HS-27A (cell line): ENCODE measurements at places on chromosomes 3 and 15.

- no peak for DNase-seq
Observed at GRCh38 chr3:186283096-186283495, 78.9 kb downstream of the DGKG start.

DNA sequence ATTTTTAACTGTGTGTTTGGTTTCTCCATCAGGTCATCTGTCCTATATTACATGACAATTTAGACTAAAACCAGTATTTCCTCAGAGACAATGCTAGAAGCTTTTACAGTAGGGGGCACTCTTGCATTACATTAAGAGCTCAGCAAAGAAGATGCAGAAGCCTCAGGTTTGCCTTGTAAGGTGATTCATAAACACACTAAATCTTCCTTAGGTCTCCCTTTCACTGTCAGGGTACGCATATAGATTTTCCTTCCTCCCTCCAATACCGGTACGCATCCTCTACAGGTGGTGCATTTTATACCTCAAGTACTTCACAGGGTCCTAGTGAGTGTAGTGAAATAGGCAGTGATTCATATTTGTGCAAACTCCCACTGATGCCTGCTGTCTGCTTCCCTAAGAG, 46.5 kb downstream of the CD86 start:
- peak; percentile 11 for DNase-seq

- no peak for DNase-seq
Observed at GRCh38 chr15:52682200-52682599, 3.0 kb upstream of the ATOSA start.

GRCh38 chr15:39118510-39118909, 462.4 kb upstream of the THBS1 start:
- DNase-seq, result peak; percentile 74

- no peak for DNase-seq
Observed at GRCh38 chr15:96690733-96691132, 360.2 kb downstream of the NR2F2 start.

DNA sequence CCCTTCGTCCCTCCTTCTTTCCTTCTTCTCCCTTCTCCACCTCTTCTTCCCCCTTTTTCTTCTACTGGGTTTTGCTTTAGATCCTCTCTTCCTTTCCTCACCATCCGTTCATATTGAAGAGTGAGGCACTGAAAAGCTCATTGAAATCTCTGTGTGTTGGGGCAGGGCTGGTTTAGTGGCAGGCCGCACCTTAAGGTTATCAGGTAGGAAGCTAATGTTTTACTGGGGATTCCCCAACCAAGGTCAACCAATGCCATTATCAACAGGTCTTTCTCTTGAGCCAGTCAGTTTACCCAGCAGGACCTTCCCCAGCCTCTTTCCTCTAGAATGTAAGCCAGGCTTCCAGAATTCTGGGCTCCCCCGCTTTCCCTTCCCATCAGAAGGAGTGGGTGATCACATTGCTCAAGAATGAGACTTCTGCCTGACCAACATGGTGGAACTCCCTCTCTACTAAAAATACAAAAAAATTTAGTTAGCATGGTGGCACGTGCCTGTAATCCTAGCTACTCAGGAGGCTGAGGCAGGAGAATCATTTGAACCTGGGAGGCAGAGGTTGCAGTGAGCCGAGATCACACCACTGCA, 11.5 kb upstream of the VPS8 start:
- no peak for DNase-seq

DNA sequence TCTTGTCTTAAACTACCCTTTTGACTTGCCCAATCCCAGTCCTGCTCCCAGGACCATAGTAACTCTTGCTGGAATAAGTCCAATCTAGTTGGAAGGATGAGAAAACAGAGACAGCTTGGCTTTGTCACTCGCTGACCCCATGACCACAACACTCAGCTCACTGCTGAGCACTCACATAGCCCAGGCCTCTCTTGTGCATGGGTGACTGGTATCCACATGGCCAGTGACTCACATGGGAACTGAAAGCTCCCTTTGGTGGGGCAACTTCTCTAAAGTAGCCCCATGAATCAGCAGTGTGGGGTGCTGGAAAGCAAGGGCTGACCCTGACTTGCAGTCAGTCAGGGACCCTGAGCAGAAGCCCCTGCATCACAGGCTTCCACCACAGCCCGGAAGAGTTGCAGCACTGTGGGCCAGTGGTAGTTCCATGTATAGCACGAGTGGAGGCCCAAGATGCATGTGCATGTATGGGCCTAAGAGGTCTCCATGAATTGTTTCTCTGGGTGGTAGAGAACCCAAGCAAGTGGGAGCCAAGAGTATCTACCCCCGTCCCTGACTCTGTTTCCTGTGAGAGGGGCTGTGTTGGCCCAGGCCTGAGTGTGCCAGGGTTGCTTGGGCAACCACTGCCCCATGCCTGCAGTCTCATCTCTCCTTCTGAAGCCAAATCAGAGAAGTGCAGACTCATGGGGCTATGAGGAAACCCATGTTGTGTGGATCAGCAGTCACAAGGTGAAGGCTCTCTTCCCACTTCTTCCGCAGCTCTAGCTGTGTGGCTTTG, 62.1 kb upstream of the XCR1 start:
- DNase-seq, result peak; percentile 86

- no peak for DNase-seq
Observed at GRCh38 chr15:66752078-66752477, 50.0 kb downstream of the SMAD6 start.

GRCh38 chr15:37291920-37292319, 191.6 kb upstream of the MEIS2 start:
- no peak for DNase-seq

DNA sequence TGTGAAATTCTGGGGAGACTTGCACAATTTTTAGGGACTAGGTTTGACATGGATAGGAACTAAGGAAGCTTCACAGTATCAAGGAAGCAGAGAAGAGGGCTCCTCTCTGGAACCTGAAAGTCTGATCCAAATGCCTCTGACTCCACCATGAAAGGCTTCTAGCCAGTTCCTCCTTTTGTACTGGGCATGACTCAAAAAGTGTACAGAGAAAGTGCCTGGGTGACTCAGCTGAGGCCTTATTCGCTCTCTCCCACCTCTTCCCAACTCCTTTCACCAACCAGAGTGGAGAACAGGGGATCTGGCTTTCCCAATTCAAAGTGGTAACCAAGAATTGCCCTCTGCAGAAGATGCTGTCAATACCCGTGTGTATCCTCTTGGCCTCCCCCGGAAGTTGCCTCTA, 342.9 kb upstream of the PROK2 start:
- DNase-seq, result no peak

GRCh38 chr3:43922374-43922773, 231.6 kb downstream of the ABHD5 start:
- DNase-seq, result no peak

DNA sequence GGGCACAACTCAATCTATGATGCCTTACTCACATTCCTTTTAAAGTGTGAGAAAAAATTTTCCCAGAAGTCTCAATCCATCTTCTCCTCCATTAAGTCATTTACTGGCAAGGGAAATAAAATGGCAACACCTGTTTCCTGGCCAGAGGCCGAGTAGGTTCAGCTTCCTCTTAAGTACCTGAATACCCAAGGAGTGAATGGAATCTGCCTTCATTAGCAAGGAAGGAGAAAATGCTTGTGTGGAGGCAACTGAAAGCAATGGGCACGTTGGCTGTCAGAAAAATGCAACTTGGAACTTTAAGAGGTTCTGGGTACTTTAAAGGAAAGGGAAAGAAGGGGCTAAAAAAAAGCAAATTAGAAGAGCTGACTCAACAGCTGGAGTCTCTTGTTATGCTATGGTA, 423.6 kb upstream of the ARL6 start:
- DNase-seq, result no peak

- DNase-seq, result no peak
Observed at GRCh38 chr3:131242201-131242600, 139.4 kb upstream of the NUDT16 start.

DNA sequence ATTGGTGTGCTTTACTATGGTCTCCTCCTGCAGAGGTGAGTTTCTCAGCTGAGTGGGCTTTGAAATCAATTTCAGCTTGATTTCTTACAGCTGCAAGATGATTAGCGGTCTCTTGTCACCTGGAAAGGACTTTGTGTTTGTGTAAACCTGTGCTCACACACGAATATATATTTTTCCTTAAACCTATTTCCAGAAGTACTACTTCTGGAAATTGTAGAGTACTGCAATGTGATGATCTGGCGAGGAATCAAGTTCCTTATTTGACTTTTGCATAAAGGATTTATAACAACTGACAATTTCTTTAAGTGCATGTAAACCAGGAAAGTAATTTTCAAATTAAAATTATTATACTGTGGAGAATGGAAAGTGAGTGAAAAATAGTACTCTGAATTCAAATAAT, 2.1 kb downstream of the MCTP2 start:
- no peak for DNase-seq
